ENCODE measurements at places on chromosomes 2 and 18. TPM values are rescaled to one million over a fixed set of nuclear protein-coding genes. Genes with fewer than 3 reads are reported as not detected.
A peak's percentile ranks its signal among the peaks of the same experiment; 100 is the strongest.

DNA sequence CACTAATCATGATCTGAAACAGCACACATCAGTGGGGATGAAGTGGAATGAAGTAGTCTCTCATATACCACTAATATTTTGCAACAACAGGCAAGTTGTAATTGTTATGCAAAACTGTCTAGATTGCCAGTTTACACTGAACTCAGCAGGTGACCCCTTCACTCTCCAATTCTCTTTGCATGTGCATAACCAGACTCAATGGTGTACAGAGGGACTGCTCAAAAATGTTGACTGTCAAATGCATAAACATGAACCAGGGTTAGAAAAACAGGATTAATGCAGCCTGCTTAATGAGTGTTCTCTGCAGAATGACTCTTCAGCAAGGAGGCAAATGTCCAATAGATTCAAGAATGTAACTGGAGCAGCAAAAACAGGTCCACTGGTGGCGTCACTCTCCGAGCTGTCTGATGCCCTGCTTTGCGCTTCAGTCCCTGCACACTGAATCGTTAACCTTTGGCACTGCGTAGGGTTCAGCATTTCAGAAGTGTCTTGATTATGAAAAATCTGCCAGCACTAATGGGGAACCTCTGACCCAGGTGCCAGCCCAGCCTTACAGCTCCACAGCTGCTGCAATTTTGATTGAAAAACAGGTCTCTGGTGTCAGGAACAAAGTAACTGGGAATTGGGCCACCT lies 209.3 kb downstream of the TDRD15 start:
- no peak for DNase-seq

- DNase-seq = no peak
Observed at GRCh38 chr2:9341337-9341887, 81.9 kb downstream of the ITGB1BP1 start.

DNA sequence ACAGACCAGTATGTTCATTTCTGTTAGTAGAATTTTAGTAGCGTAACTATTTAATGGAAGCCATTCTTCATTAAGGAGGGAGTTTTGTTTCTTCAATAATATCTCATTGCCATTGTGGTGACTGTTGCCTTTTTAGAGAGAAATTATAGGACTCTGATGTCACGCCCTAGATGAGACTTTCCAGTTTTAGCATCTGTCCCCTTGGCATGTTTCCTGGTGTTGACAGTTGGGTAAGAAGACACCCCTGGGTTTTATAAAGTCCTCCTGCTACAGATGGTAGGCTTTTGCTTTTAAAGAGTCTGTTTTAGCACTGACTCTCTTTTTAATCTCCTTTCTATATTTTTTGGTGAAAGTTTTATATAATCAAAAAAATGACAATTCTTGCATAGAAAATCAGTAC lies 41.9 kb downstream of the KCNJ3 start:
- no peak for DNase-seq

DNA sequence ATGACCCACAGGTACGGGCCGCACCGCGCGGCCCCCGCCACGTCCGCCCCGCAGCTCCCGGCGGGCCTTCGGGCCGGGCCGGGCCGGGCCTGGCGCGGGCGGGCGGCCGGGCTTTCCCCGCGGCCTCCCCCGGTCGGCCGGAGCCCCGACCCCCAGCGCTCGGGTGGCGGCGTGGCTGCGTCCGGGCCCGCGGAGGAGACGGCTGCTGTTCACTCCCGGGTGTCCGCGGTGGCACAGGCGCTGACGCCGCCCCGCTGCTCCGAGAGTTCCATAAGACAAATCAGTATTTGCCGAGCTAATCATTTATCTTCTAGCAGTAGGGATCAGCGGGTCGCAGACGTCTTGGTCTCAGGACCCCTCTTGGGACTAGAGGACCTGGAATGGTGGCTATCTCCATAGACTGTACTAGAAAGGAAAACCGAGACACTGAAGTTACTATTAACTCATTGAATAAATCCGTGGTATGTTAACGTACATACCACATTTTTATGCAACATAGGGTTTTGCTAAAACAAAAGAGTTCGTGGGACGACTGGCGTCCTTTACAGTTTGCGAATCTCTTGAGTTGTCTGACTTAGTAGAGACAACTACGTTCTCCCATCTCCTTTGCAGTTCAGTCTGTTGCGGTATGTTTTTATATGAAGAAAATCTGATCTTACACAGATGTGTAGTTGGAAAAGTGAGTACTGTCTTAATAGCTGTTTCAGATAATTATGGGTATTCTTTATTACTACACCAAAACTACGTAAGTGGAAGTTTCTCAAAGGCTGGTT lies 500 bp downstream of the LIMS1 start:
- peak; percentile 87 for DNase-seq

DNA sequence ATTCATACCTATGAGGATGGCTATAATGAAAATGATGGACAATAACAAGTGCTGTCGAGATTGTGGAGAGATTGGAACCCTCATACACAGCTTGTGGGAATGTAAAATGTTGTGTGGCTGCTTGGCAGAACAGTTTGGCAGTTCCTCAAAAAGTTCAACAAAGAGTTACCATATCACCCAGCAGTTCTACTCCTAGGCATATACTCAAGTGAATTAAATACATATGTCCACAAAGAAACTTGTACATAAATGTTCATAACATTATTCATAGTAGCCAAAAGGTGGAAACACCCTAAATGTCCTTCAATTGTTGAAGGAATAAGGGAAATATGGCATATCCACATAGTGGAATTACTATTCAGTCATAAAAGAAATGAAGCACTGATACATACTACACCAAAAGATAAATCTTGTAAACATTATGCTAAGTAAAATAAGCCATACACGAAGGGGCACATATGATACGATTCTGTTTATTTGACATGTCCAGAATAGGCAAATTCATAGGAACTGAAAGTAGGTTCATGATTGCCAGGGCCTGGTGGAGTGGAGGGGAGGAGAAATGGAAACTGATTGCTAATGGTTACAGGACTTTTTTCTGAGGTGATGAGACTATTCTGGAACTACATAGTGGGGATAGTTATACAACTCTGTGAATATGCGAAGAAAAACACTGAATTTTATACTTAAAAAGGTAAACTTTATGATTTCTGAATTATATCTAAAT lies 92.1 kb downstream of the ADAM23 start:
- DNase-seq = no peak

- no peak for DNase-seq
Observed at GRCh38 chr2:200593905-200594304, 8.1 kb downstream of the AOX1 start.

The CDK15 gene
- total RNA-seq = 1.5 TPM

GRCh38 chr2:211049321-211050018 lies 493.1 kb downstream of the CPS1 start:
- DNase-seq = no peak

DNA sequence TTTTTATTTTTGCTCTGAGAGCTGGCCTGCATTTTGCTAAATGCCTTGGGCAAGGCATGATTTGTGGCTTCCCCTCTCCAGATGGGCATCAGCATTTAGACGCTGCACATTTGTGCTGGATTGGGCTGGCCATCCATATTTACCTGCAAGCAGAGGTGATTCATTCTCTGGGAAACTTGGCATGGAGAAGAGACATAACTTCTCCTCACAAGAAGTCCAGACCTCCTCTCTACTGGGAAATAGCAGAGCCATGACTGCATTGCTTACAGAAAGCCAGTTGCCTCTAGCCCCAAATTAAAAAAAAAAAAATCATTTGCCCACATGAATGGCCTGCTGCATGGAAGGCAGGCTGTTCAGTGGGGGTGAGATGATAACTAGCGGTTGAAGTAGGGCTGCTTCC lies 120.1 kb downstream of the ACTR3 start:
- DNase-seq = no peak

The PLA2R1 gene
- 13.9 TPM for total RNA-seq

DNA sequence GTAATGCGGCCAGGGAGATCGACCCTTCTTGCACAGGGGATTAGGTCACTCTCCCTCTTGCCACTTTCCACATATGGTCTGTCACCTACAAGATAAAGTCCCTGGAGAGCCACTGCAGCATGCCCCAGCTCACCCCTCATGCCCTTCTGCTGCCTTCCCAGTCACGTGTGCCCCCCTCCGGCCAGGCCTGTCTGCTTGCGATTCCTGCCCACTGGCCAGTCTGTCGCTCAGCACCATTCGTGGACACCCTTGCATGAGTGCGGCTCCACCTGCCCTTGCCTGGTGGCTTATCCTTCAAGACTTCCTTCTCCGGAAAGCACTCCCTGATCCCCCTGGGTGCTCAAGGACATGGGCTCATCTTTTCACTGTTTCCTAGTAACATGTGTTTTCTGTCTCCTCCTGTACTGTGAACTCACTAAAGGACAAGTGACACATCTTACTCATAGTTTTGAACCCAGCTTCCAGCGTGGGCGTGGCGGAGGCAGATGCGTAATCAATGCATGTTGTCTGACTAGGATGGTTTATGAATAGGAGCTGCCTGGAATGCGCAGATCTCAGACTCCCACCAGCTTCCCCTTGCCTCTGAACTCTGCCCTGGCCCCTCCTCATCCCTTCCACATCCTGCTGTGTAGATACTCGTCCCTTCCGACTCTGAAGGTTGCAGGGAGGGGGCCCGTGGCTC lies 7.8 kb upstream of the NT5DC4 start:
- no peak for DNase-seq

The PIEZO2 gene
- 7.5 TPM for total RNA-seq

The TEKT4 gene
- not detected for total RNA-seq

- peak; percentile 59 for DNase-seq
Observed at GRCh38 chr2:239279508-239280295, 121.1 kb downstream of the HDAC4 start.

DNA sequence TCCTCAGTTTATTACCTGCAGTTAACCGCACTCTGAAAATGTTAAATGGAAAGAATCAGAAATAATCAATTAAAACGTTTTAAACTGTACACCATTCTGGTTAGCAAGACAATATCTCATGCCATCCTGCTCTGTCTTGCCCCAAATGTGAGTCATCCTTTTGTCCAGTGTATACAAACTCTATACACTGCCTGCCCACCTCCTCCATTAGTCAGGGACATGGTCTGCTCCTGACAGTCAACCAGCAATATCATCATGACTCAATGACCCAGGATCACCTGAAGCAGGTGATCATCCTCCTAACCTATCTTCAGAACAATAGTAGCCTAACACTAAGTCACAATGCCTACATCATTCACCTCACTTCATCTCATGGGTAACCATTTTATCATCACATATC lies 214.7 kb downstream of the KCNH7 start:
- no peak for DNase-seq

The NIFK gene
- 45.8 TPM for total RNA-seq

DNA sequence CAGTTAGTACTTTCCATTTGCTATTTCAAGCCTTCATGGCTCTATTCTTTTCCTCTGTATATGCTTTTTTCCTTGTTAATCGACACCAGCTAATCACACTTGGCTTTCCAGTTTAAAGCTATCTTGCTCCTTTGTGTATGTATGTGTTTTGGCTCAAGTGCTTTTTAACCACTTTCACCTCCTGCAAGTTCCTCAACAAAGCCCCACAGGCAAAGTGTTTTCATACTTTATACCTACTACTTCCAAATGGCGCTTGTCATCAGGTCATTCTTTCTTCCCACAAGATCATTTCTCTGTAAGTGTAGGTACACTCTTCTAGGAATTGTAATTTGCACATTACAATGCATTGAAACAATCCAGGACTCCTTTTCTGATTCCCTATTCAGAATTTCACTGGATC lies 64.0 kb upstream of the FIGN start:
- DNase-seq = no peak

The RAB31 gene
- total RNA-seq = 141 TPM

The POTEI gene
- not detected for total RNA-seq

- DNase-seq = no peak
Observed at GRCh38 chr18:75070625-75071483, 138.1 kb downstream of the PTGR3 start.

The CXCR1 gene
- 2.5 TPM for total RNA-seq

The COLEC12 gene
- total RNA-seq = 54.9 TPM

GRCh38 chr18:7987284-7987976 lies 420.3 kb downstream of the PTPRM start:
- no peak for DNase-seq

DNA sequence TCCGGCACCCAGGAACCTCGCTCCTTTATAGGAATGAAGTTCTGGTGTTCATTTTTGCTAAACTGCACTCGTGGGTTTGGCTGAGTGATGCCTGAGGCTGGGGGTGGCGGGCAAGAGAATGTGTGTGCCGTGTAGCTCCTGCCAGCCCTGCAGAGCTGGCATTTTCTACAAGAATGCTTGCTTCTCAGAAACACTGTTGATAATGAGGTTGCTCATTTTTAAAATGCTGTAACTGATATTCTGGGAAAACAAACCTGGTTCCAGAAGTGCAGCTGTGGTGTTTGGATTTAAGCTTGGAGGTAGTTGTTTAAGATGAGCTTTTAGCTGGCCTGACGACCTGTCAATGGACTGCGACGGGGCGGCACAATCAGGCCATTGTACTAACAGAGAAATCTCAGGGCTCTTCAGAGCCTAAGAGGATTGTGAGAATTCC lies 511.9 kb upstream of the TNP1 start:
- no peak for DNase-seq

GRCh38 chr18:21664069-21664468 lies 40.5 kb downstream of the ABHD3 start:
- DNase-seq = no peak

GRCh38 chr18:29853126-29853525 lies 1189.4 kb downstream of the DSC3 start:
- DNase-seq = no peak

The OTOS gene
- not detected for total RNA-seq

DNA sequence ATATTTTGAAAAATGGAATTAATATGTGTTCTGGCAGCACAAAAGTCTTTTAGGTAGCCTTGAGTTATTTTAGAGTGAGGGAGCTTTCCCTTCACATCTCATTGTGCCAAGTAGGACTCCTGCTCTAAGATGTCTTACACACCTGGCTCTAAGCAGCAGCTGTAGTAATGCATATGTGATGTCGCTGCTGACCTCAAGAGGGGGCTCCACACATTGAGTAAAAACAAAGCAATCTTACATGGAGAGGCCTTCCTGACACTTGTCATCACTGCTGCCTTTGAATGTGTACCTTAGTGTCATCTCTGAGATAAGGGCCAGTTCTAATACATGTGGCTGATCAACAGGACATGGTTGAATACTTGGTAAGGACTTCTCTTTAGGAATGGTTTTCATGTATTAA lies 75.8 kb downstream of the ACTR3 start:
- no peak for DNase-seq

DNA sequence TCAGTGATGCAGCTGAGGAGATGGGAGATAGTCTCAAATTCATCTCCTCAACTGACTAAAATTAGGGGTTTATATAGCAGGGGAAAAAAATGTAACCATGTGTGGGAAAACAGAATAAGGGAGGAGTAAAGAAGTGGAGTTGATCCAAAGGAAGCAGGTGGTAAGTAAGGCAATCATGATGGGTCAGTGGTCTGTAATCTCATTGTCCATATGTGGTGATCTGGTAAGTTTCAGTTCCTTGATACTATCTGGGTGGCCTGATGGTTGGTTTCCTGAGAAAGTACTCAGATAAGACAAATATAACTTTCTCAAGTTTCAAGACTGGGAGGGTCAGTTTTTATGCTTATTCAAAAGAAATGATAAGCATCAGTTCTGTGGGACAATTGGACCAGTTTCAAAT lies 312.3 kb upstream of the KCNJ3 start:
- no peak for DNase-seq

DNA sequence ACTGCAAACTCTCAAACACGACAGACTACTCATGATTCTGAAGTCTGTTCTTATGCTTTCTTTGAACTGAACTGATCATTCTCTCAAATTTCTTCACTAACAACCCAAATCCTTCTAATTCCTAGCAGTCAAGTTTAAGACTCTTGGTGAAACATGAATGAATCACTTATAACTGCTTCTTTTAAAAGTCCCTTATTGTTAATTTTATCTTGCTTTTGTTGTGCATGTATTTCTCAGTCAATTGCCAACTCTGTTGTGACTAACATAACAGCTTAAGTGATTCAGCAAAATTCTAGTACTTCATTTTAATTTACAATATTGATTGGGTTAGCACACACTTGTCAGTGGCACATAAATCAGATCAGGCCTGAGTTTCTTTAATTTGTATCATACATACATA lies 357.0 kb upstream of the FSIP2 start:
- DNase-seq = no peak

Measured in posterior vena cava (tissue), 2 donors.